ENCODE measurements at places on chromosomes 16 and 17. TPM values are rescaled to one million over a fixed set of nuclear protein-coding genes. Genes with fewer than 3 reads are reported as not detected.

The HBA2 gene
- total RNA-seq = not detected

The FBXL16 gene
- 23.6 TPM for total RNA-seq

The OR4D1 gene
- 0.13 TPM for total RNA-seq

The NUBP2 gene
- total RNA-seq = 32.6 TPM

The PTX4 gene
- total RNA-seq = not detected

The C17orf50 gene
- total RNA-seq = not detected

The TMEM238L gene
- not detected for total RNA-seq

The FNDC8 gene
- total RNA-seq = not detected

The CACNG1 gene
- total RNA-seq = not detected

The ZACN gene
- 13.5 TPM for total RNA-seq

The TBX6 gene
- total RNA-seq = 1.1 TPM

The CDH3 gene
- total RNA-seq = 0.87 TPM

The PYY gene
- not detected for total RNA-seq

The SDR42E2 gene
- total RNA-seq = not detected

The PYDC1 gene
- 0.61 TPM for total RNA-seq

The C1QTNF1 gene
- not detected for total RNA-seq

The MYO1C gene
- total RNA-seq = 46.6 TPM

The DNAH17 gene
- total RNA-seq = 1.2 TPM

The TMEM114 gene
- not detected for total RNA-seq

The C1QTNF8 gene
- not detected for total RNA-seq

The ARL16 gene
- 20.9 TPM for total RNA-seq

The GGT6 gene
- total RNA-seq = not detected

The PSMB3 gene
- total RNA-seq = 235 TPM

The PHLPP2 gene
- total RNA-seq = 9.4 TPM

The PDE6G gene
- 1.6 TPM for total RNA-seq

The ARL5C gene
- total RNA-seq = not detected

The SLC16A11 gene
- total RNA-seq = 0.63 TPM

The DOC2A gene
- 1.0 TPM for total RNA-seq

The NEUROD2 gene
- not detected for total RNA-seq

The SYT17 gene
- not detected for total RNA-seq

The CES4A gene
- 43.5 TPM for total RNA-seq

The RNF222 gene
- 0.21 TPM for total RNA-seq

The TBC1D3E gene
- not detected for total RNA-seq

The ERN2 gene
- not detected for total RNA-seq

The SLC38A8 gene
- total RNA-seq = not detected

The PMP22 gene
- not detected for total RNA-seq
